ENCODE measurements at places on chromosomes 6 and 20.

DNA sequence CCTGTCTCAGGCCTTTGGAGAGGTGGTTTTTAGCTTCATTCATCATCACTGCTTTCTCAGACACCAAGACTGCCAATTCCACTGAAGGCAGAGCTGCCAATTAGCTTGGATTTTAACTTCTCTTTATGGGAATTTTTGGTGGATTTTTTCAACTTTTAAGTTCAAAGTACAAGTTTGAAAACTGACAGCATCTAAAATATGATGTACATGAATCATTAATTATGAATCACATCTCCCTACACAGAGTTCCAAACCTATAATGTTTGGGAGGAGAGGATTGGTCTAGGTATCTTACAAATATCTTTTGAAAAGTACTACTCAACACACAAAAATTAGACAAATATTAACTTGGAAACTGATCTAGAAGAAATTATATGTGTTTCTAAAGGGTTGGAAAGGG is 25.5 kb downstream of the CNKSR3 start:
- DNase-seq = no peak

GRCh38 chr6:97177905-97178304 is 105.1 kb downstream of the MMS22L start:
- DNase-seq = no peak

DNA sequence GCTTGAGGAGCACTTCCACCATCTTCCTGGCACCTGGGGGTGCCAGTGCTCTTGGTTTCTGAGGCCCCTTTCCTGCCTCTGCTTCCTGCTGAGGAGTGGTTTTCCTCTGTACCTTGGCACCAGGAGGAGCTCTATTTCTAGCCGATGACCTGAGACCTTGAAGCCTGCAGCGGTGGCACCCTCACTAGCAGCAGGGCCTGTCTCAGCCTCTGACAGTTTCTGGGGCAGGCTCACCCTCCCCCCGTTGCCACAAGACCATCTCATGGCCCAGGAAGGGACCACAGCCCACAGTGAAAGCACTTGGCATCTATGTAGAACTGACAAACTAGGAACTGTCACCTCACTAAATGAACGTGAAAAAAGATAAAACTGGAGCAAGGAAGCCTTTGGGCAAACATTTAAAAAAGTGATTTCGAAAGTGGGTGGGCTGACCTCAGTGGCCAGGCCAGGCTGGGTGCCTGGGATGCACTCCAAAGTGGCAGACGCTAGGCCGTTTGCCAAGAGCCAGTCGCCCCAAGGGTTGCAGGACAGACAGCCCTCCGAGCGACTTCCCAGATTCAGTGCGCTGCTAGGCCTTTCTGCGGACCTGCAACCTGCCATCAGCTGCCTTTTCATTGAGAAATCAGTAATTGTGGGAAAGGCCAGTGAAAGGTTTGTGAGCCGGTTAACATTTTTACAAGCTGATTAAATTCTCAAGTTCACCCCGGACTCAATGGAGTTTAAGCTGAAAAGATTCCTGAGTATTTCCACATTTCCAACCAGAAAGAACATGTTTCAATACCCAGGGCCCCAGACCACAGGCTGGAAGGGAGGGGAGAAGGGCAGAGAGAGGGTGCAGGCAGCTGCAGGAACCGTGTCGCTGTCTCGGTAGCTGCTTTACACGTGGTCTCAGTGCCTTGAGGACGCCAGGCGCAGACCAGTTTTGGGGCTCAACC is 303.7 kb downstream of the ESR1 start:
- no peak for DNase-seq

DNA sequence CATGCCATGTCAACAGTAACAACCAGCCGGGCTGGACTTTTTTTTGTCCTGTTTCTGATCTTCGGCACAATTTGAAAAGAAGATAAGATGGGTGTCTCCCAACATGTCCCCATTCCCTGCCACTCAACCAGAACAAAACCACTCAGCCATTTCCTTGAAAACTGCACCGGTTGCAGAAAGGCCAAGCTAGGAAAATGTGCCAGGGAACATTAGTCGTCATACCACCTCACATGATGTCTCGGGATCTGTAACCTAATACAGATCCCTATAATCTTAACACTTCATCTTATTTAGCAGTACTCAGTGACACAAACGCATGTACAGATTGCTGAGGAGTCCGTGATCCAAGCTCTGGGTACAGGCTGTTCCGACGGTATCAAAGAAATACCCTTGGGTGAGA is 46.5 kb downstream of the ALDH8A1 start:
- DNase-seq = no peak

DNA sequence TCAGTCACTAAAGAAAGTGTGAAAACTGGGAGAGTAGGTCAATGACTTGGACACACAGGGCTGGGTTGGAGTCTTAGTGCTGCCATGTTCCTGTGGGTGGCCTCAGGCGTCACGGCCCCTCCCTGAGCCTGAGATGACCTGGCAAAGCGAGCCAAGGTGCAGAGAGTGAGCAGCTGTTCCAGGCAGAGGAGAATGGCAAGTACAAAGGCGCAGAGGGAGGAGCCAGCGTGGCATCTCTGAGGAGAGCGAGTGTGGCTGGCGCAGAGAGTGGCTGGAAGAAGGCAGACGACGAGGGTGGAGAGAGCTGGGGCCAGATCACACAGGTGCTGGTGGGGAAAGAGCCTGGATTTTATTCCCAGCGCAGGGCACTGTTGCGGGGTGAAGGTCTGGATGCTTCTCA is 20.6 kb upstream of the CHMP4B start:
- no peak for DNase-seq

DNA sequence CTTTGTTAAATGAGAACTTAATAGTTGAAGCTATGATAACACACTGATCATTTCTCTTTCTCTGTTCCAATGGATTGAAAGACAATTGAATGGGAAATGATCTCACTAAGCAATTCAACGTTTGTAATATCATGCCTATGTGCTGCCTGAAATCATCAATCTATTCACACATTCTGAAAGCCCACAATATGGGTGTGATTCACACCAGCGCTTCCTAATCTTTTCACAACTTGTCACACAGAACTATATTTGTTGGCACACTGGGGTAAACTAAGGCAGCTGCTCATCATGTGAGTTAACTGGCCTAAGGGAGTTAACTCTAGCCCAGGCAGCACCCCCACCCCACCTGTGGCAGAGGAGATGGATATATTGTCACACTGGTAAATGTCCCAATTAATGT is 37.1 kb upstream of the UTRN start:
- DNase-seq = no peak

DNA sequence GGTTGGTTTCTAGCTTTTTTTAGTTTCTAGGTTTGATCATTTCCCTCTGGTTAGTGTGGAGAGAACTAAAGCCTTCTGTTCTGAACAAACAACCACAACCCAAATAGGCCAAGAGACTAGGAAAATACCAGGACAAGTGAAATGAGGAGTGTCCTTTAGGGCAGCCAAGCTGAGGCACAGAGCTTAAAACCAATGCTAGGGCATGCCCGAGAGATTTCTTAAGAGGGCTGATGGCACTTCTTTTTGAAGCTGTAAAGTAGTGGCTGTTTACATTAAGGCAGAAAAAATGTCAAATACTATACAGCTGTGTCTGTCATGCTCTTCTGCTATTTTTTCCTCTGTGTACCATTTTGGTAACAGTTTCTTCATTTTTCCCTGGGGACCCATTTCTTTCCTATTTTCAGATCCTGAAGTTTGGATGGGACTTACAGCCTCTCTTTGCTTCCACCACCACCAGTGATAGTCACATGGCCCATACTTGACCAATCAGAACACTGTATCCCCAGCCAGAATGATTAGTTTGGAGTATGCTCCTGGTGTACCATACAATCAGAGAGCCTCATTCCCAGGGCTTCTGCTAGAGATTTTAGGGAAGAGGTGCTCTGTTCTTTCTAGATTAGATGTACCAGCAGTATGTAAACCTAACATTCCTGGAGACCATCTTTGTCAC is 154.4 kb downstream of the BMP2 start:
- no peak for DNase-seq

- DNase-seq = no peak
These were observed 7.7 kb downstream of the HDDC2 start for GRCh38 chr6:125294036-125294435.

- DNase-seq = no peak
These were observed 8.5 kb upstream of the MAFB start for GRCh38 chr20:40697541-40697940.

GRCh38 chr6:38997128-38997761 is 51.3 kb upstream of the GLP1R start:
- no peak for DNase-seq

DNA sequence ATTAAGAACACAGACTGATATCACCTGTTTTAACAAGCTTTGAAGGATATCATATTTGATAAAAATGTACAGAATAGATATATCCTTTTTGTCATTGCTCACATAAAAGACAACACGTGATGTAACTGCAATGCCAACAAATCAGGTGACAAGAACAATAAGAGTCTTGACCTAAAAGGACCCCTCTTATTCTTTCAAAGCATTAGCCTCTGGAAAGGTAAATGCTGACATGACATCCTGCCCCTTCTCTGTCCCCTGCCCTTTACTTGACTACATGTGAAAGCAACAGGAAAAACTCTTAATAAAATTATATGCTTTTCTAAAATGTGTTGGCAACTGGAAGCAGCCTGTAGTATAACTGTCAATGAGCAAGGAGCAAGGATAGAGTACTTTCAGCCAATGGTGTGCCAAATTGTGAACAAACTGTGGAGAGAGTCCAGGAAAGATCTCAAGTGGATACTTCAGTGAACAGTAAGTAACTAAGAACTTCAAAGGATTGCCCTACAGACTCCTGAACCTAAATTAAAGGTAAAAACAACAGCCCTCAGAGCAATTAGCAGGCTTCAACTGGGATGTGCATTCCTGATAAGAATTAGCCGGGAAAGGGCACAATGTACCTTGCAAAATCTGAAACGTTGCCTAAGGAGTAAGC is 16.3 kb downstream of the PTPRK start:
- no peak for DNase-seq

GRCh38 chr6:165988302-165988756 is 179.3 kb downstream of the TBXT start:
- no peak for DNase-seq

- DNase-seq = no peak
These were observed 510 bp downstream of the NDRG3 start for GRCh38 chr20:36745234-36745926.

GRCh38 chr6:47130086-47130485 is 88.0 kb upstream of the ADGRF1 start:
- DNase-seq = no peak

DNA sequence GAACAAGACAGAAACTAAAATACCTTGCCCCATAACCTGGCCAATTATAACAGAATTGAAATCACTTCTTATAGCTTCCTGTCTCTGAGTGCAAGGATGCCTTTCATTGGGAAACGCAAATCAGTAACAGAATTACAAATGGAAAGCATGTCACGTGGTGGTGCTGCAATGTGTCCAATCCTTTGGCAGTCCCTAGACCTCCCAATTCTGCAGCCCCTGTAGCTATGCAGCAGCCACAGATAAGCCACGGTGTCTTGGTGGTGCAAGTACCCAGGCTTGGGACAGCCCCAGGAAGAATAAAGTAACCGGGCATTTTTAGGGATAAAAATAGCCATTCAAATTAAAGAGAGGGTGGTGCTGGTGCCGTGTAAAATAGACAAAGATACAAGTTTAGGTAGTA is 134.6 kb upstream of the CCN2 start:
- no peak for DNase-seq

DNA sequence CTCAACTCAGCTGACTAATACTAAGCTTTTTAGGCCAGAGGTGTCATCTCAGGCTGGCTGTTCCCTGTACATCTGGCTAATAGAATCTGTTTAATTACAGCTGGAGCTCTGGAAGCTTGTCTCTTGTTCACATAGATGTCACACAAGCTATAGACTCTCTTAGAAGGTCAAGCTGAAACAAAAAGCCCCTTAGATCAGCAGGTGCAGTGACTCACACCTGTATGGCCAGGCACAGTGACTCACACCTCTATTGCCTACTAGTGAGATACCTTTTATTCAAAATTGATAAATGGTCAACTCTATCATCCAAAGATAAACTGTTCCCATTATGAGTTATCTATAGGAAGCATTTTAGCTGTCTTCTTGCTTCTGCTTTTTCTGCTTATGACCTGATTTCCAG is 29.9 kb upstream of the MTHFD1L start:
- DNase-seq = no peak

DNA sequence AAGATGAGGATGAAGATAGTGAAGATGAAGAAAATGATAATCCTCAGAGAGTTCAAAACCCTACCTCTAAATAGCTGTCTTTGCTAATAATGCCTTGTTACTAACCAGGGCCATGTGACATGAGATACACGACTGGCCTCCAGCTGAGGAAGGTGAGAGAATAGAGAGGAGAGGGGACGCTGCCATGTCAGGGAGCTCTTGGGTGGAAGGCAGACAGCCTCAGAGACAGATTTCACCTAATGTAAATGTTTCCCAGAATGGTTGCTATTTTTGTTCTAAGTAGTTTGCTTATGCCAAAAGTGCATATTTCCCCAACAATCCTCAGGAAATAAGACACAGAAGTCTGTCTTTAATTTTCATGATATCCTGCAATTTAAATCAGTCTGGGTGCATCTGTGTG is 138.4 kb downstream of the ELOVL4 start:
- DNase-seq = no peak

GRCh38 chr20:290084-290831 is at the start of gene C20orf96:
TSS of gene C20orf96 (minus strand) at chr20:290750. CDS start at chr20:290610, 140 bp downstream.
- peak; percentile 92 for DNase-seq

- no peak for DNase-seq
These were observed 345.3 kb upstream of the ZFP64 start for GRCh38 chr20:52536841-52537400.

DNA sequence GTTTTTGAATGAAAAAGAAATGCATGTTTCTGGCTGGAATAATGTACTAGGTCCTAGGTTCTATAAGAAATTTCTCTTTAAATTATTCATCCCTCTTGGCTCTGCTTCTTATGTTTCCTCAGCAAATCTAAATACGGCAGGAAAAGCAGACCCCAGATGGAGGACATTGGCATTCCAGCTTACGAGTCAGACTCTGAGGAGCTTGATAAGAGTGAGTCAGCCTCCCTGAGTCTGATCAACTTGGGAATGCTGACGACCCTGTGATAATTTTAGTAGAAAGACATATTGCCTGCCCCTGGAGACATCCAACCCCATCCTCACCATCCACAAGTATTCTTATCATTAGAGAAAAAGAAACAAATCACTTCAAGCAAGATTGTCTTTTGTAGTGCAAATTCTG is 509.7 kb upstream of the MARCKS start:
- DNase-seq = no peak

DNA sequence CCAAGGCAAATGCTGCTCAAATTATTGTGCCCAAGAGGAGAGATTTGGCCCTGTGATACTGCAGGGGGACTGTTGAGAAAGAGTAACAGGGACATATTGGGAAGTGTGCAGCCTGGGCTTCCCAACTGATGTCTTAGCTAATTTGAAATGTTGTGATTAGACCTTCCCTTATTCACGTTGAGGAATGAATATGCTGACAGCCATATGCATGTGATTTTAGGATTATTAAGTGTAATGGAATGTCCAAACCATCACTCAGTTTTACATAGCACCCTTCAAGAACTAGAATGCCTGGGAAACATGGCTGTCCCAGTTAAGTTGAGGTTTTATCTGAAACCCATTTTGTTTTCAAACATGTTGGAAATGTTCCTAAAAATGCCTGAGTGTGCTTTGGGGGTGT is 81.4 kb downstream of the CARMIL1 start:
- DNase-seq = no peak

All from CD14-positive monocyte (primary cell).